ENCODE measurements at places on chromosomes 12 and 14. TPM values are rescaled to one million over a fixed set of nuclear protein-coding genes. Genes with fewer than 3 reads are reported as not detected.

KERA gene
- not detected for total RNA-seq

CRY1 gene
- 30.5 TPM for total RNA-seq

DNA sequence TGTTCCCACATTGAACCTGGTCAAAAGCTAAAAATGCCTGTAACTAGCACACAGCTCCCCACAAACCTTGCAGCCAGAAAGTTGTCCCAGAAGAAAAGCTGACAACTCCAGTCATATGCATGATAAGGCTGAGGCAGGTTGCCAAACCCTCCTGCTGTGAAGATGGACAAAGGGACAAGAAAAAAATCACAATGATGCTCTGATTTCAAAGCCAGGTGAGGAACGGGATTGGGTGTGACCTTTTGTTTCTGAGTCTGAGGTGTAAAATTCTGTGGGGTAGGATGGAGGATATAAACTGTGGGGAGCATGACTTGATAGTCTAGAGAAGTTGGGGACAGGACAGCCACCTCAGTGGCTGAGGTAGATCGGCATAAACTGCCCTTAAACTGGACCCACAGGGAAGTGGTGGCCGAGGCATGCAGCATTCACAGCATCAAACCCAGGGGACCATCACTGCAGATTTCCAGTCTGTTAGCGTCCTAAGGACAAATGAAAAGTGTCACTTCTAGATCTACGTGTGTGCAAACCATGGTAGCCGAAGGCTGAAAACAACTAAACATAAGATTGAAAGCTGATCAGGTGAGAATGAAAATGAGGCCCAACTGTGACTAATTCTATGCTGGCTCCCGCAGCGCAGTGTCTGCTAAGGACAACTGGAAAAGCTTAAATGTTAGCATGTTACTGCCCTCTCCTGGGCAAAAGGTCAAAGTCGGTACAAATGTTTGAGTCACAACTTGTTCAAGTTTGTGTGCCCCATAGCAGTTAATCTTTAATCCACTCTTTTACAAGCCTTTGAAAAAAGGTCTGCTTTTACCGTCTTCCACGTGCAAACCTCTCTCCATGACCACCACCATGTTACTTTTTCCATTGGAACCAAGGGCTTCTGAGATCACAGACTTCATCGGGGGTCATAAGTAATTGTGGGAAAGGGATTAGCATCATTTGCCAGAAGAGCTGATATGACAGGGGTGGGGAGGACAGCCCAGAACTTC, 39.8 kb downstream of the GRIN2B start:
- DNase-seq: no peak

GRCh38 chr12:63865448-63865847, 20.9 kb downstream of the SRGAP1 start:
- no peak for DNase-seq
